ENCODE measurements at places on chromosomes 7 and 10.

DNA sequence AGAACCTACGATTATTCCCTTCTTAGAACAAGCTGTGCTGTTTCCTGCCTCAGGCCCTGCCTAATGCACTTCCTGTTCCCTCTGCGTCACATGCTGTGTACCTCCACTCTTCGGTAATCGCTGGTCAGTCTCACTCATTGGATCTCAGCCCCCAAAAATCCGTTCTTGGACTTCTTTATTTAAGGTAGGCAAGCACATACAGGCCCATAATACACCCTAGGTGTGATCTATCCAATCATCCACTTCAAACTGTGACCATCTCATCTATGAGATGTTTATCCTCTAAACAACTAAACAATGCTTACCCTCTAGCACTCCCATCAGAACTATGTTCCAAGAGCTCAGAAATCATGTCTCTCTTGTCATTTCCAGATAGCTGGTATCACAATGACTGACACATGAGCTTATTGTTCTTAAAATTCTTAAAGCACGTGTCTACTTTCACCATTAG lies 83.9 kb downstream of the CADPS2 start:
- DNase-seq, result no peak

GRCh38 chr7:51160990-51161615 lies 155.5 kb downstream of the COBL start:
- DNase-seq, result peak; percentile 62

DNA sequence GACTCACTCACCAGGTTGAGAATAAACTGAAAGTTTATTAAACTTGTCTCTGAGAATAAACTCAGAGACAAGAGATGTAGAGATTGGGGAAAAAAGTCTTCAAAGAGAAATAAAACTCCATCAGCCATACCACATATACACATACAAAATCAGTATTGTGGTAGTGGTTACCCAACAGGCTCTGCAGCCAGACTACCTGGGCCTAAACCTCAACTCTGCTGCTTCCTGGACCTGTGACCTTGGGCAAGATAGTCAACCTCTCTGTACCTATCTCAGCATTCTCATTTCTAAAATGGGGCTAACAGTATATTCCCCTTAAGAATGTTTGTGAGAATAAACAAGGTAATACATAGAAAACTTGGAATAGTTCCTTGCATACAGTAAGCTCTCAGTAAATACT lies 15.3 kb downstream of the TPK1 start:
- no peak for DNase-seq

DNA sequence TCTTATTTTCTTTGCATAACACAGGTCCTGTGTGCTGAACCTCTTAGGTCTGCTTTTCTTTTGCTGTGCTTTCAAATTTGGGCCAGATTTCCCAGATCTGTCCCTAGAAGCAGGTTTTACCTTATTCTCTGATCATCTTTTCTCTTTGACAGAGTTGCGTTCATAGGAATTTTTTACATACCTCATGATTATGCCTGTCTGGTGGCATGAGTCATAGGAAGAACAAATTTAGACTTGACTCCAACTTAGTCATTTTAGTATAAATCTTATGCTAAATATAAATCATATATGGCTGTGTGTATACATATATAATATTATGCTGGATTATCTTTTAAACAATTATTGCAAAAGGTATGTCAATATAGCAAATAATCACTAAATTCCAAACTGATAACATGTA lies 1038.9 kb downstream of the GRM8 start:
- DNase-seq, result no peak

- DNase-seq, result no peak
Observed at GRCh38 chr10:126201603-126202002, 186.7 kb downstream of the ADAM12 start.

DNA sequence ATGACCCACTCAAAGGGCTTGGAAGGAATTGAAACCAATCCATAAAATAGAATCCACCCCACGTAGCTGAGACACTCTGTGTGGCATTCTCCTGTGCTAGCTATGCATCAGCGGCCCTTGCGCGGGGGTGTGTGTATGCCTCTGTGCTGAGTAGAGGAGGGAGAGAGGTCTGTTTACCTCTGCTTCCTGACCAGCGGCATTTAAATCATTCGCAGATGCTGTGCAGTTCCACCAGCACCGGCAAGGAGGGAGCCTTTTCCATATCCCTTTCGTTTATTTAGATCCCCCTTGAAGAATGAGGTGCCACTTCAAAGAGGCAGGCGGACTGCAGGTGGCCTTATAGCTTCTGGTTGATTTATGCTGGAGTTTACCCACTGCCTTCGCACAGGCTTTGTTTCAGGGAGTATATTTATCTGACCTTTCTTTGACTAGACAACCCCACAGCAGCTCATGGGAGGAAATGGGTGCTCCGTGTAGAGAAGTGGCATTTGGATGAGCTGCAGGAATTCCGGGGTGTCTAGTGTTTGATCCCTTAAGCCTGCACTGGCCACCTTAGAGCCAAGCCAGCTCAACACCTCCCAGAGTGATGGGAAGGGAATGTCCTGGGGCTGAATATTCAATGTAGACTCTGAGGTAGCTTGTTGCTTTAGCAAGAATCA lies 11.4 kb downstream of the C10orf53 start:
- no peak for DNase-seq

DNA sequence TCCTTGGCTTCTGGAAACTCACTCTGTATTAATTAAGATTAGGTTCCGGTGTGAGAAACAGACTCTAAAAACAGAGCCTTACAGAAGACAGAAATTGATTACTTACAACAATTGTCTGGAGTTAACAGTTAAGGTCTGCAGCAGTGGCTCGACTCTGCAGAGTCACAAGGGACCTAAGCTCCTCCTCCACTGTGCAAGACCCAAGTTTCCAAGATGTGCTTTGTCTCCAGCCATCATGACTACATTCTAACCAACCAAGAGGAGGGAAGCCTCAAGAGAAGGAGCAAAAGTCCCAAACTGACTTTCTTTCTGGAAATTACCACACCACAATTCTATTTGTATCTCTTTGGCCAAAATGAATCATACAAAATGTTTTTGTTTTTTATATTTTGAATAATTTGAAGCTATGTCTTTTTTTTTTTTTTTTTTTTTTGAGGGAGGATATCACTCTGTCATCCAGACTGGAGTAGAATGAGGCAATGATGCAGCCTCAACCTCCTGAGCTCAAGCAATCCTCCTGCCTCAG lies 14.2 kb upstream of the ODAD2 start:
- no peak for DNase-seq

GRCh38 chr7:19916046-19916445 lies 142.6 kb upstream of the TMEM196 start:
- DNase-seq, result no peak

GRCh38 chr10:57973451-57973850 lies 294.2 kb downstream of the IPMK start:
- DNase-seq, result no peak

- DNase-seq, result no peak
Observed at GRCh38 chr10:112615269-112615668, 168.3 kb downstream of the VTI1A start.

GRCh38 chr7:116597384-116597783 lies 72.5 kb downstream of the CAV1 start:
- no peak for DNase-seq

DNA sequence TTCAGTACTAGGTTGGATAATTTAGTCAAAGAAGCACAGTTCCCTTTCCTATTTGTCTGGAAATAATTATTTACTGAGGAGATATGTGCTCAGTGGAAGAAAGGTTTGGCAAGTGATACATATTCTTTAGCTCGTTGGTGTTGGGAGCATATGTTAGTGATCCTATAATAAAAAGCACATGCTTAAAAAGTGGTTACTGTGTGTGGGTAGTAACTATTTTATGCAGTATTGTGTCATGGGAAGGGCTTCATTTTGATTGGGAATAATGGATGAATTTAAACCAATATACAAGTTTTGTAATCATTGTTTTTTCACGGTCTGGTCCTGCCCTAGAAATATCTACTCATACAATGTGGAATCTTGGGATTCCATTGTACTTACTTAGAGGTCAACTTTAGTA lies 188.7 kb upstream of the PPP1R3A start:
- DNase-seq, result no peak

DNA sequence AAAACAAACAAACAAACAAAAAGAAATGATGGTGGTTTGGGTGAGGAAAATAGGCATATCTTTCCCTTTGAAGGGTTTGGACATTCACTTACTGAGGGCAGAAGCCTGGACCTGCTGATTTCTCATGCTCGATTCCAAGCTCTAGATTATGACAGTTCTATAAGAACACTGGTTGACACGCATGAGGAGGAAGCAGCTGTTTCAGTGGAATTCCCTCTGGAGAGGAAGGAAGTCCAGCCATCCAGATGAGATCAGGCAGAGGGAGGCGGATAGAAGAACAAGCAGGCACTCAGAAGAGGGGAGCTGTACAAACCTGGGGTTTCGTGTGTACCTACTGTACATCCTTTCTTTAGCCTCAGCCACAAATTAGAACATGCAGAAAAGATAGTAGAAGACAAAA lies 691.9 kb downstream of the INHBA start:
- DNase-seq, result no peak

- DNase-seq, result no peak
Observed at GRCh38 chr7:131618391-131618790, 62.0 kb upstream of the PODXL start.

- DNase-seq, result no peak
Observed at GRCh38 chr10:58976254-58976653, 200.2 kb upstream of the PHYHIPL start.

- DNase-seq, result no peak
Observed at GRCh38 chr7:17347401-17347800, 48.9 kb downstream of the AHR start.

DNA sequence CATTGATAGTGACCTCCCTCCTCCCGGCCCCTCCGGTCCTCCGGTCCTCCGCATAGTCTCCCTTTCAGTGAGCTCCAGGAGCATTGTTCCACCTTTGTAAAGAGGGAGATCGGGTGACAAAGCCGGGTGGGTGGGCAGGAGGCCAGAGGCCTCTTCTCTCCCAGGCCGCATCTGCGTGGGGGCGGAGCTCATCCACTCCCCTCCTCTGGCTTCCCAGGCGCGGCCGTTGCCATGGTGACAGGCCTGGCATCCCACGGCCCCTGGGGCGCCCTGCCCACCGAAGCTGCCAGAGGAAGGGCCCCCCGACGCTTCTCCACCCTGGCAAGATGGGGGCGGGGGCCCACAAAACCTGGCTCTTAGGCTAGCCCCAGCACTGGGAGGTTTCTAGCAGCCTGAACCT lies 4.4 kb upstream of the FZD9 start:
- no peak for DNase-seq

- no peak for DNase-seq
Observed at GRCh38 chr10:122323941-122324675, 50.4 kb upstream of the PLEKHA1 start.

DNA sequence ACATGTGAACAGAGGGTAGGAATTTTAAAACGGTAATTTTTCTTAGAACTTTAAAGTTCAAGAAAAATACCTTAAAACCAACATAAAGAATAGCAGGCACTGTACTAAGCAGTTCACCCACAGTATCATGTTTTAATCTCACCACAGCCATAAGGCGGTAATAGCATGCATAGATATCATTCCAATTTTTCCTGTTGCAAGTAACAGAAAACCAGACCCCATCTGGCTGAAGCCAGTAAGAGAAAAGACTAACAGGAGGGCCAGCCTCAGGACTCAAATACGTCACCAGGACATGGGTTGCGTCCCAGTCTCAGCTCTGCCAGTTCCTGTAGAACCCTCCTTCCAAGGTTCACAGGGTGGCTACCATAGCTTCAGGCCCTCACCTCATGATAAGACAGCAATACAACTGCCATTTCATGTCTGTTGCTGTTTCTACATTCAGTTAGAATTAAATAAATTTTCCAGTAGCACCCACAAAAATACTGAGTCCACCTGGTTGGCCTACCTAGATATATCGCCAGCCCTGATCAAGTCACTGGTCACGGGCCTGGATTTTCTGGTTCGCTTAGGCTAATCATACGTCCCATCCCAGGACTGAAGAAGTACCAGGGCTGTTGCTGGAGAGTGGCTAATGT lies 2.0 kb upstream of the RNF32 start:
- no peak for DNase-seq

DNA sequence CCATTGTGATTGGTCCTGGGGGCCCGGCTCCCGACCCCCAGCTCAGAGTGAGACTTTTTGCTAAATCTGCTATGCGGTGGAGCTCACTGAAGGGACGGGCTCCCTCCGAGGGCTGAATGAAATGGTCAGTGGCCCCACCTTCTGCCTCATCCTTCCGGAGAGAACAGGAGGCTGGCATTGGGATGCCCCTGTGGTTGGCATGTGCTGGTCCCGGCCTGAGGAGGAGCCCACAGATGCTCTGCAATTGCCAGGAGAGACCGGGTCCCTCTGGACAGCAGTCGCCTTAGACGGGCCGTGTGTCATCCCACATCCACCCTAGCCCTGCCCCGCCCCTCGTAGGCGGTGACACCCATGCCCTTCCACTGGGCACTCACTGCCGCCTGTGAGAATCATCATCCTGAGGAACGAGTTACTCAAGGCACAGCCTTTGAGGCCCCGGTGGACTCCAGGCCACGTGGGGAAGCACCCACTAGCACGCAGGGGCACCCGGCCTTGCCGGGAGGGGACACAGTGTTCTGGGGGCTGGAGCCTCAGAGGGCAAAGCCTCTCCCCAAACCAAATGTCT lies 21.2 kb upstream of the DPYSL4 start:
- no peak for DNase-seq

GRCh38 chr10:43846187-43846680 lies 197.6 kb upstream of the ZNF32 start:
- no peak for DNase-seq

DNA sequence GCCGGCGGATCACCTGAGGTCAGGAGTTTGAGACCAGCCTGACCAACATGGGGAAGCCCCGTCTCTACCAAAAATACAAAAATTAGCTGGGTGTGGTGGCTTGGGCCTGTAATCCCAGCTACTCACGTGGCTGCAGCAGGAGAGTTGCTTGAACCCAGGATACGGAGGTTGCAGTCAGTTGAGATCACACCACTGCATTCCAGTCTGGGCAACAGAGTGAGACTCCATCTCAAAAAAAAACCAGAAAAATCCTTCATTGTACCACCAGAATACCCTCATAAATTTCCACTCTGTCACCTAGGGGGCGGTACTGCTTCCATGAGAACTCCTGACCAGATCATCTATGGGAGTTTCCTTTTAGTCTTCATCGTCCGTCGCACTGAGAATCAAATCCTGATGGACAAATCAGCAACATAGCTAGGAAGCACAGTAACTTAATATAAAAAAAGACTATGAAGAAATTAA lies 225.8 kb upstream of the KLF14 start:
- no peak for DNase-seq

- no peak for DNase-seq
Observed at GRCh38 chr7:122556873-122557542, 141.9 kb downstream of the RNF133 start.

- DNase-seq, result no peak
Observed at GRCh38 chr10:107813451-107814162, 649.1 kb upstream of the SORCS1 start.

DNA sequence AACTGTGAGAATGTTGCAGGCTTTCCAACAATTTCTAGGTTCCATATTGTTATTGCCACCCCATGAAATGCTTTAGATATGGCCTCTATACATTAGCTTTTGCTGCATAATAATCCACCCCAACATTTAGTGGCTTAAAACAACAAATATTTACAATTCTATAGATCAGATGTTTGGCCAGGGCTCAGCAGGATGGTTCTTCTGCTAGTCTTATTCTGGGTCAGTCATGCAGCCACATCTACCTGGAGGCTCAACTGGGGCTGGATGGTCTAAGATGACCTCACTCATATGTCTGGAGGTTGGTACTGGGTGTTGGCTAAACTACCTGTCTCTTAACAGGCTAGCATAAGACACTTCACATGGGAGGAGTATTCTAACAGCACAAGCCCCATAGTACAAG lies 607.3 kb downstream of the LRMDA start:
- DNase-seq, result no peak
